Inflammatory macrophage treated with lipopolysaccharide for 1 hour (primary cell): ENCODE measurements at places on chromosomes 2 and 18.
A peak's percentile ranks its signal among the peaks of the same experiment; 100 is the strongest.

GRCh38 chr2:65164426-65164891, 34.6 kb upstream of the RAB1A start:
- DNase-seq: peak; percentile 47

- peak; percentile 75 for DNase-seq
These were observed 214.2 kb upstream of the ACVR2A start for GRCh38 chr2:147630585-147630984.

GRCh38 chr2:107340955-107341354, 455.0 kb upstream of the ST6GAL2 start:
- no peak for DNase-seq

GRCh38 chr2:145360129-145360790, 840.3 kb upstream of the ZEB2 start:
- no peak for DNase-seq

- DNase-seq: no peak
These were observed 63.4 kb downstream of the MYO5B start for GRCh38 chr18:50131591-50131990.

GRCh38 chr2:171723716-171724683, 36.7 kb downstream of the DYNC1I2 start:
- no peak for DNase-seq

DNA sequence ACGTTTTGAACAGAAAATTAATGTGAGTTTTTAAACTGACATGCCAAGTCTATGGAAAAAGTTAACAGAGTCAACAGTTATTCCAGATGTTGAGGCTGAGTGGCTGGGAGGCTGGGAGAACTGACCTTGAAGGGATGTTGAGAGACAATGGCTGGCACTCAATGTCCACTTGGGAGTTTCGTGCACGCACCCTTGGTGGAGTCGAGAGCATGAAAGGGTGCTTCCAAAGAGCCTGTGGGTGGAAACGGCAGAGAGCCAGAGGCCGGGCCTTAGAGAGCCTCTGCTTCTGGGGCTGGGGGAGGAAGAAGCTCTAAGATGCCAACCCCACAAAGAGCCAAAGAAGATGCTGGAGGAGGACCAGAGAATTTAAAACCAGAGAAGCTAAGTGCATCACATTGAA, 63.4 kb upstream of the L3MBTL4 start:
- DNase-seq: no peak

GRCh38 chr2:150109028-150109427, 378.4 kb downstream of the RND3 start:
- no peak for DNase-seq

DNA sequence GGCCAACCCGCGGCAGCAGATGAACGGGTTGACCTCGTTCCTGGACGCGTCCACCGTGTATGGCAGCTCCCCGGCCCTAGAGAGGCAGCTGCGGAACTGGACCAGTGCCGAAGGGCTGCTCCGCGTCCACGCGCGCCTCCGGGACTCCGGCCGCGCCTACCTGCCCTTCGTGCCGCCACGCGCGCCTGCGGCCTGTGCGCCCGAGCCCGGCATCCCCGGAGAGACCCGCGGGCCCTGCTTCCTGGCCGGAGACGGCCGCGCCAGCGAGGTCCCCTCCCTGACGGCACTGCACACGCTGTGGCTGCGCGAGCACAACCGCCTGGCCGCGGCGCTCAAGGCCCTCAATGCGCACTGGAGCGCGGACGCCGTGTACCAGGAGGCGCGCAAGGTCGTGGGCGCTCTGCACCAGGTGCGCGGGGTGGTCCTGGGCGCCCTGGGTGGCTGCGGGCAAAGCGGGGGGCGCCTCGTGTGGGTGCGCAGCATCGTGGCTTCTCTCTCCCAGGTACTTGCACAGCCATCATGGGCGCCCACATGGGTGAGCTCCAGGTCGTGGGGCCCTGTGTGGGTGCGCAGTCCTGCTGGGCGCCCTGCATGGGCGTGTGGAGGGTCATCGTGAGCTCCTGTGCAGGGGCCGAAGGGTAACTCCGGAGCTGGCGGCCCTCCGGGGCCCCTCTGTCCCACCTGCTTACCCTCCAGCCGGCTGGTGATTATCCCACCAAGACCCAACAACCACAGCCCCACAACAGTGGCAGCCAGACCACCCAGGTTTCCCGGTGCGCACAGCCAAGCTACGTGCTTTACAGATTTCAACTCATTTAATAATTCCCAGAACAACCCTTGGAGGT, 64.2 kb downstream of the TPO start:
- DNase-seq: no peak

GRCh38 chr2:225131898-225132297, 89.6 kb upstream of the DOCK10 start:
- no peak for DNase-seq

DNA sequence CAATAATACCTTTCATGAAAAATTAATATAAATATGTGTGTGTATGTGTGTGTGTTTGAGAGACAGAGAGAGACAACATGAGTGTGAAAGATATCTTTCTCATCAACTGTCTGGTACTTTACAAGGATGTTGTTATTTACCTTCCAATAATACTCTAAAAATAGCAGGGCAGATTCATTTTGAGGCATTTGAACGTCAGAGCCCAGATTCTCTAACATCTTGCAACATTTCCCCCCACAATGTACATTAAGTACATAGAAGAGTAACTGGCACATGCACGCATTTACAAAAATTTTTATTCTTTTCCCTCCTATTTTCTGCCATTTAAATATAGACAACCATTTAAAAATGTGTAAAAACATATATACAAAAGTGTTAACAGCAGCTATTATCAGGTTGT, 100.9 kb downstream of the PID1 start:
- no peak for DNase-seq

- DNase-seq: no peak
These were observed 14.6 kb downstream of the ACSL3 start for GRCh38 chr2:222875482-222875881.

DNA sequence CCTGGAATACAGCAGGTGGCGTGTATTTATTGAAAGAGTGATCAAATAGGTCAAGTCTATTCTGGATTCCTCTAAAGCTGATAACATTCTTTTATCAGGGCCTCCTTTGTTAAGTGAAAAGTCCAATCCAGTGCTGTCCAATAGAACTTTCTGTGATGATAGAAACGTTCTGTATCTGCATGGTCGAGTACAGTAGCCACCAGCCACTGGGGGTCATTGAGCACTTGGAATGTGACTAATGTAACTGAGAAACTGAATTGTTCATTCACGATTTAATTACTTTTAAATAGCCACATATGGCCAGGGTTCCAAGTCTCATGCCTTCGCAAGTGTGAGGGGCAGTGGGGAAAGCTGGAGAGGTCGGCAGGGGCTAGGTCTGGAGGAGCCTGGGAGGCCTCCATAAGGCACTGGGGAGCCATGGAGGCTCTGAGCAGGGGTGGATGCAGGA, 20.5 kb downstream of the SH2D6 start:
- no peak for DNase-seq

- no peak for DNase-seq
These were observed 414.0 kb downstream of the ERBB4 start for GRCh38 chr2:212124598-212124997.

GRCh38 chr18:29254123-29254522, 1077.2 kb upstream of the CDH2 start:
- no peak for DNase-seq

DNA sequence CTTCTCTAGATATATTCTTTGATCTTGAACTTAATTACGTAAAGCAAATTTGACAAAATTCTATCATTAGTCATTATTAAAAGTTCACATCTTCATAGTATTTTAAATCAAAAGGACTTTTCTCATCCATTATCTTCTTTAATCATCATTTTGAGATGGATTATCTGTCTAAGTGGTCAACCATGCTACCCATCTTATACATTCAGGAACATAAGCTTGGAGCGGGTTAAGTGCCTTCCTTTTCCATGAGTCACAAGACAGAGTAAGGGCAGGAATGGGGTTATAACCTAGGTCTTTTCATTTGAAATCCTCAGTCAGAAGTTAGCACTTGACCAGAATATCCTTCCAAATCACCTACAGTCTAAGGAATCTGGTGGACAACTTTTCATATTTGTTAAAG, 297.1 kb downstream of the TCF4 start:
- no peak for DNase-seq

DNA sequence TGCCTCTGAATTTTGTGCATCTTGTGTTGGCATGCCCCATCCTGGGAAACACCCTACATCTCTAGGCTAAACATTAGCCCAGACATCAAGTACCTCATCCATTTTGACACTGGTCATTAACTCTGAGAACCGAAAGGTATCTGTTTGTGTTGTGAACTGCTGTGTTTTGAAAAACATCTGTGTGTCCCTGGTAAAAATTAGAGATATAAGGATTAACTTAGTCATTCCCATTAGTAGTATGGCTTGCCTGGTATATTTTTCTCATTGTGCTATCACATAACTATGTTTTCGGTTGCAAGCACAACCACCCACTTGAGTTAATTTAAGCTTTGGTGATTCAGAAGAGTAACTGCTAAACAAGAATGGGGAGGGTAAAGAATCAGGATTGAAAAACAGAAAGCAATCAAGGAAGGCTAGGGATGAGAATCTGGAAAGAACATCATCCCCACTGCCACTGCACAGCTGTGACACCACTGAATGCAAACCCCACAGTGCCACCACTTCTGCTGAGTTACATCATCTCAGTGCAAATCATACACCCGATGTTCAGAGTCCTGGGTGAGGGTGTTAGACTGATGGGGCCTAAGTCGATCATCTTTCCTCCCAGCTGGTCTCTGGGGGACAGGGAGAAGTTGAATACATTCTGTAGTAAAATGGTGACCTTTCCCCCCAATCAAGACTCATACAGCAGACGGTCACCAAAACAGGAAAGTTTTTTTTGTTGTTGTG, 234.0 kb downstream of the EPHA4 start:
- no peak for DNase-seq

GRCh38 chr2:74502720-74503505, 3.5 kb upstream of the LBX2 start:
- peak; percentile 70 for DNase-seq
